ENCODE measurements at places on chromosomes 11 and 22. TPM values are rescaled to one million over a fixed set of nuclear protein-coding genes. Genes with fewer than 3 reads are reported as not detected.

PHLDA2 gene
- 0.50 TPM for total RNA-seq

PKP3 gene
- not detected for total RNA-seq

P2RX3 gene
- total RNA-seq: not detected

MYRF gene
- total RNA-seq: 1.1 TPM

RFPL2 gene
- not detected for total RNA-seq

OTOG gene
- total RNA-seq: not detected

LRRC32 gene
- 25.3 TPM for total RNA-seq

MRGPRX4 gene
- total RNA-seq: not detected

EIF1AD gene
- total RNA-seq: 63.2 TPM

CDC45 gene
- total RNA-seq: 83.0 TPM

CCDC73 gene
- total RNA-seq: not detected

ROM1 gene
- total RNA-seq: 1.2 TPM

HEPN1 gene
- not detected for total RNA-seq

TBX1 gene
- not detected for total RNA-seq

THY1 gene
- not detected for total RNA-seq

GAL3ST3 gene
- not detected for total RNA-seq

ISX gene
- not detected for total RNA-seq

APOBEC3B gene
- 31.1 TPM for total RNA-seq

SLC5A4 gene
- total RNA-seq: not detected

LGALS1 gene
- total RNA-seq: 57.3 TPM

RASSF10 gene
- total RNA-seq: not detected

BRSK2 gene
- not detected for total RNA-seq

LBHD1 gene
- 22.3 TPM for total RNA-seq

GAB4 gene
- total RNA-seq: not detected

IRF7 gene
- total RNA-seq: 16.6 TPM

Data from OCI-LY7 (cell line).